H4 (cell line): ENCODE measurements at places on chromosomes 1 and 21. TPM values are rescaled to one million over a fixed set of nuclear protein-coding genes. Genes with fewer than 3 reads are reported as not detected.

CHI3L2 gene
- not detected in 2 replicates for total RNA-seq

APCS gene
- total RNA-seq = not detected in 2 replicates

PADI4 gene
- 0.27 TPM in 2 replicates for total RNA-seq

MATN1 gene
- total RNA-seq = 0.06 and 0.51 TPM in 2 replicates

MIXL1 gene
- total RNA-seq = not detected in 2 replicates

MAPKAPK2 gene
- 11.8 and 12.7 TPM in 2 replicates for total RNA-seq

APOBEC4 gene
- total RNA-seq = not detected in 2 replicates

CSTB gene
- total RNA-seq = 20.0 and 33.8 TPM in 2 replicates

SLAMF8 gene
- 0.17 TPM in 1 of 2 replicates, not detected in the other for total RNA-seq

SRRM1 gene
- total RNA-seq = 21.0 and 34.3 TPM in 2 replicates

ZFP69 gene
- 2.3 and 4.2 TPM in 2 replicates for total RNA-seq

CYYR1 gene
- total RNA-seq = not detected in 2 replicates

ITLN2 gene
- total RNA-seq = not detected in 2 replicates

SPAG17 gene
- 0.10 and 0.45 TPM in 2 replicates for total RNA-seq

PTPRC gene
- 0.14 TPM in 1 of 2 replicates, not detected in the other for total RNA-seq

FMO5 gene
- 0.37 and 0.75 TPM in 2 replicates for total RNA-seq

SYTL1 gene
- 0.99 and 1.0 TPM in 2 replicates for total RNA-seq

SLC16A4 gene
- 85.2 and 91.7 TPM in 2 replicates for total RNA-seq

NBPF6 gene
- not detected in 2 replicates for total RNA-seq

RAB25 gene
- total RNA-seq = 0.19 TPM in 1 of 2 replicates, not detected in the other

S100A16 gene
- 25.1 and 35.9 TPM in 2 replicates for total RNA-seq

ADAM30 gene
- not detected in 2 replicates for total RNA-seq

FOXD2 gene
- total RNA-seq = 0.52 and 1.5 TPM in 2 replicates

SELE gene
- not detected in 2 replicates for total RNA-seq

HIPK1 gene
- 8.3 and 11.8 TPM in 2 replicates for total RNA-seq

ARHGAP30 gene
- total RNA-seq = 0.02 TPM in 1 of 2 replicates, not detected in the other

LDLRAD1 gene
- not detected in 2 replicates for total RNA-seq

AMY2A gene
- total RNA-seq = not detected in 2 replicates

ZBTB18 gene
- total RNA-seq = 6.2 and 9.3 TPM in 2 replicates

CFAP74 gene
- total RNA-seq = not detected in 2 replicates

SLC44A5 gene
- 0.62 and 1.6 TPM in 2 replicates for total RNA-seq

LY9 gene
- not detected in 2 replicates for total RNA-seq

TMPRSS3 gene
- 3.2 and 6.9 TPM in 2 replicates for total RNA-seq

SARS1 gene
- total RNA-seq = 227 and 230 TPM in 2 replicates

OR2AK2 gene
- not detected in 2 replicates for total RNA-seq

HLX gene
- 2.6 and 3.0 TPM in 2 replicates for total RNA-seq

CHIA gene
- total RNA-seq = not detected in 2 replicates

TIAM1 gene
- total RNA-seq = 9.4 TPM in 2 replicates

MROH9 gene
- not detected in 2 replicates for total RNA-seq

TMCC2 gene
- total RNA-seq = 0.74 and 2.1 TPM in 2 replicates

PGLYRP4 gene
- total RNA-seq = not detected in 2 replicates

PLPP3 gene
- 5.8 and 7.9 TPM in 2 replicates for total RNA-seq

RHOU gene
- 2.1 and 2.8 TPM in 2 replicates for total RNA-seq

RNF186 gene
- not detected in 2 replicates for total RNA-seq

ATP1A2 gene
- total RNA-seq = 0.10 TPM in 1 of 2 replicates, not detected in the other

GJA8 gene
- not detected in 2 replicates for total RNA-seq

CAMK1G gene
- total RNA-seq = not detected in 2 replicates

DCDC2B gene
- total RNA-seq = not detected in 2 replicates

HMCN1 gene
- total RNA-seq = 14.8 and 17.4 TPM in 2 replicates

EPHA2 gene
- total RNA-seq = 10.1 and 14.2 TPM in 2 replicates

OR2M4 gene
- not detected in 2 replicates for total RNA-seq

HSD3B2 gene
- not detected in 2 replicates for total RNA-seq

SSR2 gene
- 874 and 1,103 TPM in 2 replicates for total RNA-seq

FLG2 gene
- not detected in 2 replicates for total RNA-seq

RBM11 gene
- 2.8 and 7.1 TPM in 2 replicates for total RNA-seq

AKT3 gene
- 10.9 and 11.8 TPM in 2 replicates for total RNA-seq
